ENCODE measurements at places on chromosomes 7 and 10. TPM values are rescaled to one million over a fixed set of nuclear protein-coding genes. Genes with fewer than 3 reads are reported as not detected.
A peak's percentile ranks its signal among the peaks of the same experiment; 100 is the strongest.

GRCh38 chr7:139727151-139727705 lies 50.6 kb downstream of the HIPK2 start:
- peak; percentile 46 for DNase-seq

GRCh38 chr10:33365871-33366411 lies 31.5 kb upstream of the NRP1 start:
- peak; percentile 99 for DNase-seq

- no peak for DNase-seq
Observed at GRCh38 chr7:30027065-30027456, 559 bp upstream of the FKBP14 start.

DNA sequence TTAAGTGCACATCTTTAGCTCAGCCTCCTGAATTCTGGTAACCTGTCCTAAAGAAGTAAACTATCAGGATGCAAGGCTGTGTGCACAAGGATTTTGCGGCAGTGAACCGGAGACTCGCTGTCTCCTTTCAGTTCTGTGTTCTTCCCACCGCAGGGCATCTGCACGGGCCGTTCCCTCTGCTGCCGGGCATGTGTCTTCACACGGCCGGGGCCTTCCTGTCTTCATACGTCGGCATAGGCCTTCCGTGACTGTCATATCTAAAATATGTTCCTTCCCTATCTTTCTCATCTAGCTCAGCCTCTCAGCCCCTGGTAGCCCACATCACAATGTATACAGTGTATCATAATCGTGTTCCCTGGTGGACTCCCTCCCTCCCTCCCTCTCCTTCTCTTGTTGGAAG lies 16.4 kb downstream of the PALD1 start:
- DNase-seq: no peak

DNA sequence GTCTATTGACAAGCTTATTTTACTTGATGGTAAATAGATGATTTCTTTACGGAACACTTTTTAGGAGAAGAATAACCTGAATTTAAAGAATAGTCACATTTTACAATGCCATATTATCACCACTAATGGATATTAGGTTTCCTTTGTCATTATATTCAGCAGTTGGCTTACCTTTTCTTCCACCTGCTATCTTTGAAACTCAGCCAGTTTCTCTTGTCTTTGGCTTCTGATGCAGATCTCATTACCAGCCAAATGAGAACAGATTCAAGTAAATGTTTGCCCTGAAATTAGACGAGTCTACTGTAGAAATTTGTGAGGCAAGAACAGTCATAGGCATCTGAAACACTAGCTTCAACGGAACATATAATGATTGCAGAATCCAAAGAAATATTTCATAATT lies 85.5 kb upstream of the OIT3 start:
- DNase-seq: no peak

DNA sequence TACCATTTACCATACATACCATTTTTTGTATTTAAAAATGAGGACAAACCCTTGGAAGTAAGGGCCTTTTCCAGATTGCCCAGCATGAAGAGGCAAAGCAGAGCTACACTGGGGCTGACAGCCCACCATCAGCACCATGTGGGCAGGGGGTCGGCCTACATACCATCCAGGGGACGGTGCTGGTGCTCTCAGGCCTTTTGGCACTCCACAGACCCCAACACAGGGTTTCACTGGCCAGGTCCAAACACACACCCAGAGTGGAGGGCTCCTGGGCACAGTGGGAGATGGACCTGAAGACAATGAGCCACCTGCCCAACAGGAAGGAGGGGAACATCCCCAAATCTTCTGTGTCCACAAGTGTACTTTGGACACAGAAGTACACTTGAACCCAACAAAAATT lies 69.2 kb upstream of the CAMK2B start:
- DNase-seq: no peak

DNA sequence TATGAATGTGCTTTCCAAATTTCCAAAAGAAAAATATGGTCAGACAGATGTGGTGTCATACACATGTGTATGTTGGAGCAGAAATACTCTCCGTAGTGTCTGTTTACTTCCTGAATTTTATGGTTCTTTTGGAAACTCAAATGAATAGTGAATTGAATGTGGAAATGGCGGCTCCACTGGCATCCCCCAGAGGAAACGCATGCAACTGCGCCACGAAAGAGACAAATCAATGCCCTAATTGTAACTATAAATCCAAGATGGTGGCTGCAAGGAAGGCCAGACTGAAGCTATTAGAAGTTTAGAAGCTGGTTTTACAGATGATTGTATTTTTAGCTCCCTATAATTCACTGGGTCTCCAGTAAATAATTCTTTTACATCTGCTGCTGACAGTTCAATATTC lies 246.7 kb downstream of the FGFR2 start:
- DNase-seq: no peak

The NRAP gene
- total RNA-seq: not detected

The CLRN3 gene
- not detected for total RNA-seq

The ZNF239 gene
- 6.2 TPM for total RNA-seq

The IL6 gene
- 22.1 TPM for total RNA-seq

All from fibroblast of lung (primary cell).